ENCODE measurements at places on chromosomes 6 and 20. TPM values are rescaled to one million over a fixed set of nuclear protein-coding genes. Genes with fewer than 3 reads are reported as not detected.

DNA sequence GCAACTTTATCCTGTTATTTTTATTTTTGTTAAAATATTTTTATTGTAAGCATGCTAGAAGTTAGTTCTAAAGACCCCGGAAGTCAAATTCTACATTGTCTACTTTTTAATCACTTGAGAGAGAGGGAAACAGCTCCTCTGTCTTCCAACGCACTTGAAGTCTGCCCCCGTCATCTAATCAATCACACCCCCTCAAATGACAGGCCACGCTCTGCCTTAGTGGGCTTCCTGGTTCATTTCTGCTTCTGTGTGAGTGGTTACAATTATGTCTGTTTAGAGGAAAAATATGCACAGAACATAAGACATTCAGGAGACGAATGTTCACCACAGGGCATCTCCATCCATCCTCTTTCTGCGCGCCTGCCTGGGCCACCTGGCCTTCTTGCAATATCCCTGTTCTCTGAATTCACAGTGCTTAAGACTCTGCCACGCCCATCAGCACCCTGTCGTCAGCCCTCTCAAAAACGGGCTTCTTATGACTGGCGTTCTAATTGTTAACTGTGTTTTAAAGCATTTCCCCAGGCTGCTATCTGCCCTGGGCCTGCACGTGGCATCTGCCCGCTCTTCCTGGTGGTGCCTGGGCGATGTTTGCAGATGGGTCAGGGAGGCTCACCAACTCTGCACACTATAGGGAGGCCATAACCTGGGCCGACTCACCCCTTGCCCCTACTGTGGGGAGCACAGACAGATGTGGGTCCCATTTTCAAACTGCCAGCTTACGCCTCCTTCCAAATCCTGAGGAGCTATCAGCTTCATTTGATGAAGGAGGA is 15.4 kb downstream of the DACT2 start:
- DNase-seq = no peak

GRCh38 chr20:37381621-37382471 is 35.9 kb downstream of the SRC start:
- DNase-seq = no peak

DNA sequence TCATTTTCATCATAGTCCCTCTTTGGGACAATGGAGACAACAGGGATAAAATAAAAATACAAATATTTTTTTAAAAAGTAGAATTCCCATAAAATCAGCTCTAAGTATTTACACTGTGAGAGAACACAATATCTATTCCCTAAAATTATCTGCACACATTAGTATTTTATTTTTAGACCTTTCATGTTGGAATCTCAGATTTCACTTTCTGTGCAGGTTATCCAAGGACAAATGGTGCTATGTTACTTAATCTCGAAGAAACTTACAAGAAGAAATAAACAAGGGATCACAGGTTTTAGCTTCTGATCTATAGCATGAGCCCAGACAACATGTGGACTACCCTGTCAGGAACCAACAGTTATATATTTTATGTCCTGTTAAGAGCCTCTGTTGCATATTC is 23.0 kb upstream of the LYRM2 start:
- no peak for DNase-seq

DNA sequence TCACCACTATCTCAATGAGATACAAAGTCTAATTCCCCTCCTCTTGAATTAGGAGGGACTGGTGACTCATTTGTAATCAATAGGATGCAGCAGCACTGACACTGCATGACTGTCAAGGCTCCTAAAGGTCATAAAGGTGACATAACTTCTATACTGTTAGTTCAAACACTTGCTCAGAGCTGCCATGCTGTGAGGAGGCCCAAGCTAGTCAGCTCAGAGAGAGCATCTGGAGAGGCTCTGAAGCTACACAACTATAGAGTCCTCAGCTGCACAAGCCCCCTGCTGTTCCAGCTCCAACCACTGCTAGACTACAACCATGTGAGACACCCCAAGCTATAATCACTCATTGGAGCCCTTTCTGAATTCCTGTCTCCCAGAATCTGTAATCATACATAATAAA is 17.0 kb upstream of the HEY2 start:
- no peak for DNase-seq

DNA sequence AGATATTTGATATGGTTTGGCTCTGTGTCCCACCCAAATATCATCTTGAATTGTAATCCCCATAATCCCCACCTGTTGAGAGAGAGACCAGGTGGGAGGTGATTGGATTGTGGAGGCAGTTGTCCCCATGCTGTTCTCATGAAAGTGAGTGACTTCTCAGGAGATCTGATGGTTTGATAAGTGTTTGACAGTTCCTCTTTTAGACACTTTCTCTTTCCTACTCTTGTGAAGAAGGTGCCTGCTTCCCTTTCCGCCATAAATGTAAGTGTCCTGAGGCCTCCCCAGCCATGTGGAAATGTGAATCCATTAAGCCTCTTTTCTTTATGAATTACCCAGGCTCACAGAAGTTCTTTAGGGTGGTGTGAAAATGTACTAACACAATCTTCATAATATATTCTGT is 1404.0 kb upstream of the ADGRB3 start:
- DNase-seq = no peak

- no peak for DNase-seq
Measured at GRCh38 chr6:108656836-108657235, 96.1 kb downstream of the FOXO3 start.

DNA sequence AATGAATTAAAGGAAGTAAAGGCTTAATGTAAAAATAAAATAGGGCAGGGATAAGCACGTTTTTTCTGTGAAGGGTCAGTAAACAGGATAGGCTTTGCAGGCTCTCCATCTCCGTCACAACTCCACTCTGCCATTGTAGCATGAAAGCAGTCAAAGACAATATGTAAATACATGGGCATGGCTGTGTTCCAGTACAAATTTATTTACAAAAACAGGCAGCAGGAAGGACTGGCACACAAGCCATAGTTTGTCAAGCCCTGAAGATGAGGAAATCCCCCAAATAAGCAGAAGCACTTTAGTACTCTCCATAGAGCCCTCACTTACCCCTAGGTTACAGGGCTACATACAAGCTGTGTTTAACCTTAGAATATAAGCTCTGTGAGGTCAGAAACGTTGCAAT is 8.9 kb upstream of the FBXO9 start:
- no peak for DNase-seq

DNA sequence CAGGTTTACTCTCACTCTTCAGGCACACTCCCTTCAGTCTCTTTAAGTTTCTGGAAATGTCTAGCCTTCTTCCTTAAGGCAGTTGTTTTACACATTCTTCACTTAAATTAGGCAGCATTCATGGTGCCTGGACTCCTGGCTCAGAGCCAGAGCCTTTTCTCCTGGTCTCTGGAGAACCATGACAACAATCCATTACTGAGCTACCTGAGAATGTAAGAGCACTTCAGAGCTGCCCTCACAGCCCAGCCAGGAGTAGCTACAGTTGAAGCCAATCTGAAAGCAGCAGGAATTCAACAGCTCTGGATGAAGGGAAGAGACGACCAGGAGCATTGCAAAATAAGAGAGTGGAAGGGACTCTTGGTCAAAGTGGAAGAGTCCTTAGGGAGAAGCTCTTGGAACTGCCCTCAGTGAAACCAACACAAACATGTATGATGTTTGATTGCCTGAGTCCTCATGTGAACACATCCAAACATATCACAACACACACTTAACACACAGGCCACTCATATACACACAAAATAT is 416.8 kb upstream of the SPTLC3 start:
- no peak for DNase-seq

DNA sequence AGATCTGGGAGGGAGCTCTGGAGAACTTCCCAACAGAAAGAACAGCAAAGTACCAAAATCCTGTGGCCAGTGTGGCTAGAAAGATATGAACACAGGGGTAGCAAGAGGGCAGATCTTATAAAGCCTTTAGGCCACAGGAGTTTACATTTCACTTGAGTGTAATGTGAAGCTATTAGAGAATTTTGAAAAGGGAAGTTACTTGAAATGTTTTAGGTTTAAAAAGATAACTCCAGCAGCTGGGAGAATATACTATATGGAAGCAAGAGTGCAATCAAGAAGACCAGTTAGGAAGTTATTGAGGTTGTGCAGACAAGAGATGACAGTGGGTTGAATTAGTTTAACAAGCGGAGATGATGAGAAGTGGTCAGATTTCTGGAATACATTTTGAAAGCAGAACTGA is 7.9 kb downstream of the SUPT3H start:
- DNase-seq = no peak

- no peak for DNase-seq
Measured at GRCh38 chr6:70551566-70551965, 15.2 kb upstream of the SDHAF4 start.

GRCh38 chr20:34693414-34693813 is 10.7 kb upstream of the TP53INP2 start:
- DNase-seq = no peak

GRCh38 chr20:20417876-20418676 is 50.2 kb downstream of the INSM1 start:
- no peak for DNase-seq

GRCh38 chr6:8006208-8006607 is 58.0 kb downstream of the BLOC1S5 start:
- peak; percentile 80 for DNase-seq

Gene DNAAF9
- 6.6 TPM for polyA plus RNA-seq

Gene RAB44
- polyA plus RNA-seq = 0.03 TPM

Gene DHX16
- polyA plus RNA-seq = 62.3 TPM

Gene PRICKLE4
- 1.5 TPM for polyA plus RNA-seq

Gene KCNK5
- polyA plus RNA-seq = not detected

Data from endothelial cell of umbilical vein (primary cell).